ENCODE measurements at places on chromosomes 16 and 17. TPM values are rescaled to one million over a fixed set of nuclear protein-coding genes. Genes with fewer than 3 reads are reported as not detected.

Gene STAC2
- total RNA-seq, result not detected

Gene KRTAP9-2
- not detected for total RNA-seq

Gene CDH11
- total RNA-seq, result not detected

Gene NTN1
- total RNA-seq, result not detected

Gene GPR142
- total RNA-seq, result not detected

Gene KRT39
- not detected for total RNA-seq

Gene MEIOC
- not detected for total RNA-seq

Gene TSPOAP1
- 15.8 TPM for total RNA-seq

Gene JPT1
- total RNA-seq, result 38.9 TPM

Gene E4F1
- 49.7 TPM for total RNA-seq

Gene RSKR
- total RNA-seq, result 27.2 TPM

Gene CRISPLD2
- 0.89 TPM for total RNA-seq

Gene ZACN
- total RNA-seq, result not detected

Gene ENPP7
- not detected for total RNA-seq

Gene UMOD
- not detected for total RNA-seq

Gene OR2C1
- total RNA-seq, result not detected

Gene TMEM107
- 25.3 TPM for total RNA-seq

Gene GAST
- not detected for total RNA-seq

Gene TNFRSF12A
- 1.0 TPM for total RNA-seq
